BJ (cell line): ENCODE measurements at places on chromosomes 4 and X.

- DNase-seq, result no peak
Measured at GRCh38 chr4:25760048-25760447, 102.7 kb downstream of the SEL1L3 start.

GRCh38 chr4:12729384-12729783 is 754.8 kb downstream of the RAB28 start:
- DNase-seq, result no peak

- peak; percentile 81 for DNase-seq
Measured at GRCh38 chrX:630612-631496, at the start of gene SHOX. Gene SHOX, plus strand, starts transcription at chrX:630791. Its CDS starts 107 bp downstream, at chrX:630898.

DNA sequence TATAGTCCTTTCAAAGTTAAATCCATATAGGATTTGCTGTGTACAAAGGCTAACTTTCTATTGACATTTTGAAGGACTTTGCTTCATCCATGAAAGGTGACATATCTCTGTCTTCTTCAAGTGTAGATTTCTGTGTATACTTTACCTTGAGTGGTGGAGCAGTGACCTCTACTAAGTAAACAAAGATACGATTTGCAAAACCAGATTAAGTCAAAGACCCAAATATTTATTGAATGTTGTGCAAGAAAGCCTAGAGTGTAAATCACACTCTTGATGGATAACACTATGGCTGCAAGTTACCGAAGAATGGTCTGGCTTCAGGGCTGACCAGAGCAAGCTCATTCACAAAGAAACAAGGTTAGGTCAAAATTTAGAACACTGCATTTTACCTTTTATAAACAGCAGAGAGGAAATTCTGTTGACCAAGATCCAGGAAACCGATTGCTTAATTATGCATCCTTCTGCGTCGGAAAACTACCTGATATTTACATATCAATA is 5.4 kb upstream of the FGG start:
- no peak for DNase-seq

DNA sequence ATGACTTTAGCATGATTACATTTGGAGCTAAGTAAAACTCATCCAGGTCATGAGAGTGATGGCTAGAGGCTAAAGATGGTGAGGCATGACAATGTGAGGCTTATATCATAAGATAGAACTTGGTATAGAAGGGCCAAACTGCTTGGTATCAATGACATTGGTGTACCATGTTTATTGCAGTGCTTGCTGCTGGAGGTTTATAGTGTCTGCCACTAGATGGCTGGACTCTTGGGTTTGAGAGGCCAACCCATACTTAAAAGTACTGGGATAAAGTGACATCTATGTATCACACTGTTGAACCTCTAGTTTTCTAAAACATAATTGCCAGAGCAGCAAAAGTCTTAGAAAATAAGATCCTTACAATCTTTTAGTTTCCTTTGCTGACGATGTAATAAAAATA is 83.0 kb upstream of the TACR3 start:
- no peak for DNase-seq

DNA sequence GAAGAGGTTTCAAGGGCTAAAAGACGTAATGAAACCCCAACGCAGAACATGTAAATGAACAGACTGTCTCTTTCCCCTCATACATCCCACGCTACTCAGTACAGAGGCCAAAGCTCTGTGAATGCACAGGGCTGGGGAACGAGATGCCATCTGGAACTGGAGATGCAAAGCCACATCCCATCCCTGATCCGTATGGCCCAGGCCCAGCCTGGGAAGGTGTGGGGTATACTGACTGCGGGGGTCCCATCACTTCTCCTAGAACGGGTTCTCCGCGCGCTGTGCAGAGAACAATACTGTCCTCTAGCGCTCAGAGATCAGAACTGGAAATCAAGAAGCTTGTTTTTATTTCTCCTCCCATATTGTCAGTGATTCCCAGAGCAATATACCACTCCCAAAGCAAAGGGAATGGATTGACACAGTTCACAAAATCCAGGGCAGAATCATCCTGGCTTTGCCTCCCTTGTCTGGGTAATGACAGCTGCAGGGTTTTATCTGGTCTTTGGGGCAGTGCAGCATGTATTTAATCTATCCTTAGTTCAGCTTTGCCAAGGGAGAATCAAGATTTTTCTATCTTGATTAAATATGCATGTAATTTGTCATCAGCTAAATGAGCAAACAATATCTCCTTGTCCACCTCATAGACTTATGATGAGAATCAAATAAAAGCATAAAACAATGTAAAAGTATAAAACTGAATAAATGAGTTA is 47.3 kb upstream of the TLR3 start:
- no peak for DNase-seq

DNA sequence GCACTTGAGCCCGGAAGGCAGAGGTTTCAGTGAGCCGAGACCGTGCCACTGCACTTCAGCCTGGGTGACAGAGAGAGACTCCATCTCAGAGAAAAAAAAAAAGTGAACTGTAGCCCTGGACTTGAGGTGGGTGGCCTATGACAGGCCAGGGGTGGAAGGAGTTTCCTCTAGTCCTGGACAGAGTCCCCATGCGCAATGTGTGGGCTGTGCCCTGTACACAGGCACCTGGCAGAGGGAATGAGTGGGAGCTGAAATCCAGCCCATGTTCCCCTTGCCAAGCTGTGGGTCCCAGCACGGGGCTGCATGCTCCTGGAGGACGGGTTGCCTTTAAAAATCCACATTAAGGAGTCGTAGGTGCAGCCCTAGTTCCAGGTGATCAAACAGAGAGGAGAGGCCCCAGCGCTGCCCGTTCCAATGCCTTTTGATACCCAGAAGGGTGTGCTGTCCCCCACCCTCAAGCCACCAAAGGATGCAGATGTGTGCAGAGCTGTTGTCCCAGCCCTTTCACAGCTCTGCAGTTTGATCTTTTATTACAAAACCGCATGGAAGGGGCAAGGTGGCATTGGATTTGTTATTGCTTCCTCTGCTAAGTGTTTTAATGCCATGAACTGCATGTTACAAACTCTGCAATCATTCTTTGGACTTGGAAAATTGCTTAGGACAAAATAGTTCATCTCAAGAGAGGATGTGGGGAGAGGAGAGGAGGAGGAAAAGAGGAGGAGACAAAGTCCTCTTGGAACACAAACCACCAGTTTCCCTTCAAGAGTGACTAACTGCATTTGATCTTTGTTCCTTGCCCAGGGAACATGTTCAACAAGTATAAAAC is 38.0 kb upstream of the PDK3 start:
- DNase-seq, result no peak
